IPS-NIHi11 (cell line): ENCODE measurements at places on chromosomes 4 and X.

DNA sequence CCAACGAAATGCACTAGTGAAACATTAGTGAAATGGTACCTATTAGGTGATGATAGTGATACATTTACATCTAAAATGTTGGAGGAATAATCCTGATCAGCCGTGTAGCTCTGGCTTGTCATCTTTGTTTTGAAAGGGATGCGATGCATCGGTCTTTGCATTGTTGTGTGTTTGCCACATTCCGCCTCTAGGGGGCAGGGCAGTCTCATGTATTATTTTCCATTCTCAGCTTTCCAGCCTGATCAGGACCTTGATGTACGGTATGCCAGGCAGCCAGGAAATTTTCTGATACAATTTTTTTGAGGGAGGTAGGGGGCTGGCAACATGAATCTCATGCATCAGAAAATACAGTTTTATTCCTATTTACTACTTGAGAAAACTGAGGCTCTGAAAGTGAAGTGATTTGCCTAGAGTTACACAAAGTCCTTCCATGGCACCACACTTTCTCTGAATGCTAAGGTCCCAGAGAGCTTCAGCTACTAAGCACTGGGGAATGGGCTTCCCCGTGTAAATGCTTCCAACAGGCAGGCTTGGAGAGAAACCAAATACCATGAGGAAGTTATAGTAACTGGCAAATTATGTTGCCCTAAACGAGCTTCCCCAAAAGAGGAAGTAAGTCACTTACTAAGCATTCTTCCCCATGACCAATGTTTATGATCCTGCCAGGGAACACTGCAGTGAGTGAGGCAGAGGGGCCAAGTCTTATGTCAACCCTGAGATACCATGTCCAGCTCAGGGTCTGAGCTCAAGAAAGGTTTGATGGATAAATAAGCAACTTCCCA is 31.8 kb upstream of the IQSEC2 start:
- DNase-seq: peak; percentile 59

GRCh38 chr4:112279025-112279881 is 6.5 kb downstream of the TIFA start:
- no peak for DNase-seq

DNA sequence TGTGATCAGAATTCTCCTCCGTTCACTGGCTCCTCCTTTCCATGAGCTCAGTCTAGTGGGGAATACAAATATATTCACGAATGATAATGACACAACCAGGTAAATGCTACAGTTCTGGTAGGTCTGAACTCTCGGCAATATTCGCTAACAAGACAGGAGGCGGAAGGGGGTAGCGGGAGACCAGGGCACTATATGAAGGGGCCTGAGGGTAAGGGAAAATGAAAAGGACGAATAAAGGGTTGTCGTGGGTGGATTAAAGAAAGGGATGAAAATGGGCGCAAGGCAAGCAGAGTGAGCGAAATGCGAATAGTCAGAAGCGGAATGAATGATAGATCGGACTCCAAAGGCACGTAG is 743 bp downstream of the NKAP start:
- DNase-seq: no peak

GRCh38 chr4:184475498-184475897 is 1.1 kb upstream of the IRF2 start:
- DNase-seq: no peak

DNA sequence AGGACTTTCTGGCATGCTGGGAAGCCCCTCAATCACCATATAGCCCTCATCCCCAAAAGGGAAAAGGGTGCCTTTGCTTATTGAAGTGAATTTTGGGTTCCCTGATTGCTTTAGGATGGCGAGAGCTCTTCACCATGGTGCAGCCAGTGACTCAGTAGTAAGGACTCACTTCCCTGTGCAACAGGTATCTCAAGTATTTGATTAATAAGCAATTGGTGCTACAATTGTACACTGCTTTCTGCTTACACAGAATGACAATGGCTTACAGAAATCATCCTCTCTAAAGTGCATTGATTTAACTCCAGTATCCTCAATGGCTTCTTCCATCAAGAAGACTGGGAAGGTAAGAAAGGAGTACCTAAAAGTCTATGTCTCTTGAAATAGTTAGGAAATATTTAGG is 143.7 kb upstream of the SMIM10 start:
- DNase-seq: no peak

- no peak for DNase-seq
Measured at GRCh38 chr4:38696697-38697096, 32.7 kb downstream of the KLF3 start.
